ENCODE measurements at places on chromosomes 3 and 15.

DNA sequence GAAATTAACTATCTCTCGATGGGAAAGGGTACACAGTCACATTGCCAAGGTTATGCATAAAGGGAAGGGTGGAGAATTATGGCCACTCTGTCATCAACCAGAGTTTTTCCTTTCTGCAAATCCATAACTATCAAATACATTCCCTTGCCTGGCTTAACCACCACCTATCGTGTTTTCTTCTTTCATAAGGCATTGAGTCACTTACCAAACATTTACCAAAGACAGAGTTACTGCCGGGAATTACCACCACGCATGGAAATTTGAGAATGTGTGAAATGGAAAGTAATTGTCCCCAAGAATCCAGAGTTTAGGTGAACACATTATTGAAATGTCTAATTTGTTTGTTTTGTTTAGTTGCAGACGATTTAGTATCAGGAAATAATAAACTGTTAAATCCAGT lies 134.3 kb upstream of the LRRN1 start:
- DNase-seq, result no peak

DNA sequence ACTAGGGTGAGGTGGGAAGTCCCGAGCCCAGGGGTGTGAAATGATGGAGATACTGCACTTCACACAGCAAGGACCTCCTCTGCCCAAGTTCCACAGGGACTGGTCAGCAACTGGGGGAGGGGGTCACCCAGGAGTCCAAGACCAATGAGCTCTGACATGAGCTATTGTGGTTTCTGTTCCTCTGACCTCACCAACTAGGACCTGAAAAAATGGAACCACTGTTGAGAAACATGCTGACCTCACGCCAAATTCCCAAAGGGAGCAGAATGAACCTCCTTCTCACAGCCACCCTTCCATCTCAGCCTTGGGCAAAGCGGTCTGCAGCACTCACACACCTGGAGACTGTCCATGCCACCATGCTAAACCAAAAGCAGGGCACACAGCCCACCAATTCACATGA lies 69.3 kb downstream of the LRIG1 start:
- no peak for DNase-seq

DNA sequence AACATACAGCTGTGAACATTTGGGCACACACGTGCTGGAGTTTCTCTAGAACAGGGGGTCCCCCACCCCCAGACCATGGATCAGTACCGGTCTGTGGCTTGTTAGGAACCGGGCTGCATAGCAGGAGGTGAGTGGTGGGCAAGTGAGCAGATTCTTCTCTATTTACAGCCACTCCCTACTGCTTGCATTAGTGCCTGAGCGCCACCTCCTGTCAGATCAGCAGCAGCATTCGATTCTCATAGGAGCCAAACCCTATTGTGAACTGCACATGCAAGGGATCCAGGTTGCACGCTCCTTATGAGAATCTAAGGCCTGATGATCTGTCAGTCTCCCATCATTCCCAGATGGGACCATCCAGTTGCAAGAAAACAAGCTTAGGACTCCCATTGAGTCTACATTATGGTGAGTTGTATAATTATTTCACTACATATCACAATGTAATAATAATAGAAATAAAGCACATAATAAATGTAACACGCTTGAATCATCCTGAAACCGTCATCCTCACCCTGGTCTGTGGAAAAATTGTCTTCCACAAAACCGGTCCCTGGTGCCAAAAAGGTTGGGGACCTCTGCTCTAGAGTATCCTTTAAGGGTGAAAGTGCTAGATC lies 25.8 kb downstream of the CHRM5 start:
- no peak for DNase-seq

DNA sequence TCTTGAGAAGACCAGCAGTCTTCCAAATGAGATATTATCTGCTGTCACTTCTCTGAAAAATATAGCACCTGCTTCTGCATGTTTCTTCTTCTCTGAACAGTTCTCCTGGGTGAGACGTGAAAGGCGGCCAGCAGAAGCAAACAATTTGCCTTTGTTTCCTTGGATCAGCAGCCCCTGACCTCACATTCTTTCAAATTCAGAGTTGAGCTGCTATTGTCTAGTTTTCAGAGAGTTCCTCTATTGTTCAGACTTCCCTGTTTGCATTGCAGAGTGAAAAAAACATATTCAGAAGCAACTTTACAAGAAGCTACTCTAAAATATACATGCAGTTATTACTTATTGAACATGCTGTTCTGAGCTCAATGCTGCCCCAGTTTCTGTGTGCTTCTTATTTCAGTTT lies 653.6 kb downstream of the NAALADL2 start:
- no peak for DNase-seq

DNA sequence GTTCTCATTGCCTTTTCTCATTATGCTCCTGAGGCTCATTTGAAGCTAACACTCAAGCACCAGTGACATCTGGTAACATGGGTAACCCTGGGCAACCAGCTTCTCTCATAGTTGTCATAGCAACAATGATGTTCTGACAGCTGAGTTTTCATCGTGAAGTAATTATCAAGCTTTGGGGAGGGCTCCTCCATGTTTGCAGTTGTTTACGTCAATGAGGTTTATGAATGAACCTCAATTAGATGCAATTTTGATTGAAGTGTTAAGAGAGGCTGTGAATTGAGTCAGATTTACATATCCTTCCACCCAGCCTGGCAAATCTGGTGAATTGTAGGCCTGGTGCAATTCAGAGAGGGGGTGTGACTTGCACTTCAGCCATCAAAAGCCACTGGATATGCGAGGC lies 119.3 kb upstream of the CHD2 start:
- no peak for DNase-seq

- no peak for DNase-seq
Observed at GRCh38 chr15:77225088-77225487, 154.2 kb upstream of the TSPAN3 start.

DNA sequence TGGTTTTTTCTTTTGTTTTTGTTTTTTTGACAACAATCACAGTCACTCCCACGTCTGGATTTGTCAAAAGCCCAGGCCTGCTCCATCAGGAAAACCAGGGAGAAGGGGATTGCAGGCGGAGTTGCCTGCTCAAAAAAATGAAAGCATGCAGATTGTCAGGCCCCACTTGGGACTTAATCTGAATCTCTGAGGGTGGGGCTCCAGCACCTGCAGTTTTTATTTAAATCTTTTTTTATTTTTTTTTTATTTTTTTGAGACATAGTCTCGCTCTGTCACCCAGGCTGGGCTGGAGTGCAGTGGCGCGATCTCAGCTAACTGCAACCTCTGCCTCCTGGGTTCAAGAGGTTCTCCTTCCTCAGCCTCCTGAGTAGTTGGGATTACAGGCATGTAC lies 140.9 kb downstream of the FOXP1 start:
- DNase-seq, result no peak

GRCh38 chr3:138381950-138382715 lies 33.8 kb downstream of the MRAS start:
- peak; percentile 73 for DNase-seq

- no peak for DNase-seq
Observed at GRCh38 chr3:36901588-36901987, 43.3 kb downstream of the TRANK1 start.

DNA sequence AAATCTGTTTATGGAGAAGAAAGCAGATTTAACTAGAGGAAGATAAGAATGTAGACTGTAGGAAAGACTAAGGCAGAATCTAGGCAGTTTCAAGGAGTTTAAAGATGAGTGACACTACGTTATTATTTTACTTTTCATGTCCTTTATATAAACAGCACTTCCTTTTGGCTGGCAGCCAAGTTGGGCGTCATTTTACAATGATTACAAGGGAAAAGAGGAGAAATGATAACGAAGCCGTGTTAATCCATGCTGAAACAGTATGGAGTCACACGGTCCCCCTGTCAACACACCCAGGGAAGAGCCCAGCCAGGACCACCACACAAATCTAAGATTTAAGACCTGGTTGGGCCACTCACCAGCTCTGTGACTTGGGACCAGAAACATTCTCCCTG lies 83.7 kb upstream of the NEO1 start:
- DNase-seq, result no peak

GRCh38 chr3:180018543-180018942 lies 18.2 kb downstream of the PEX5L start:
- DNase-seq, result no peak

DNA sequence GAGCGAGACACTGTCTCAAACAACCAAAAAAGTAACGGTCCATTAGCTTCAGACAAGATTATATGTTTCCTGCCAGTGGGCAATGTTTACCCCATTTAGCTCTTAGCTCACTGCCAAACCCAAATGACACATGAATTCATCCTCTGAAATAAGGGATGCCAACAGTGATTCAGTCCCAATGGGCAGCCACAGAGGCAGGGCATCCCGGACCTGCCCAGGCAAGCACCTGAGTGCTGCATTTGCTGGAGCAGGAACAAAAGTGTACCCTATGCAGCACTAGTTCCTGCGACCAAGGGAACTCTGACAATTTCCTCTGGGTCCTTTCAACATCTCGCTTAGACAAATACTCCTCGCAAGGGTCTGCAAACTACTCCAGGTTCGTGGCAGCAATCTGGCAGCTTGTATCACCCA lies 8.0 kb downstream of the IP6K2 start:
- DNase-seq, result no peak
